ENCODE measurements at places on chromosomes 5 and 9. TPM values are rescaled to one million over a fixed set of nuclear protein-coding genes. Genes with fewer than 3 reads are reported as not detected.

DNA sequence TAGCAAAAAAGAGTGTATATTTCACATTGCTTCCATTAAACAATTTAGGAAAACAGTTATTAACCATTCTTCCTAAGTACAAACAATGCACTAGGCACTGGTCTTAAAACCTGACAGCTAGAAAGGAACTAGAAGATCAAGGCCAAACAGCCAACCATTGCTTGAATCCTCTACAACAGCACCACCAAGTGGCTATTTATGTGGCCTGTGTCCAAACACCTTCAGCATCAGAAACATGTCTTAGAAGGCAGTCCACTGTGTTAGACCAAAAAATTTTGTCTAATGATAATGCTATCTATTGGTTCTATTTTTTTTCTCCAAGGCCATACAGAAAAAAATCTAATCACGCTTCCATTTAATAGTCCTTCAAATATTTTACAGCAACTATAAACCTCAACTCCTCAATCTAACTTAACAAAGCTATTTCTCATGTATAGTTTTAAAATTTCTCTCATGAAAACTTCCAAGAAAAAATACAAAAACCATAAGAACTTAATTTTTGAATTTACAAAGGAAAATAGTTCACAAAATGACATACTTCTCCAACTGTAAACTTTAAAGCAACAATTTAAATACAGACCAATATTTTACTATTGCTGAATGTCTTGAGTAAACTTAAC, 36.1 kb downstream of the CAAP1 start:
- peak; percentile 4 for DNase-seq

- DNase-seq: no peak
Observed at GRCh38 chr9:38287420-38287985, 105.0 kb upstream of the ALDH1B1 start.

- DNase-seq: no peak
Observed at GRCh38 chr5:40605295-40605958, 74.3 kb upstream of the PTGER4 start.

C5orf52 gene
- not detected for polyA plus RNA-seq

- no peak for DNase-seq
Observed at GRCh38 chr9:12094046-12094445, 599.1 kb upstream of the TYRP1 start.

- DNase-seq: peak; percentile 38
Observed at GRCh38 chr5:96687812-96688453, 25.8 kb downstream of the CAST start.

ANKRA2 gene
- polyA plus RNA-seq: 30.9 TPM

AGXT2 gene
- polyA plus RNA-seq: not detected

- no peak for DNase-seq
Observed at GRCh38 chr5:59256331-59256730, 637.2 kb downstream of the PDE4D start.

SPATA31E1 gene
- polyA plus RNA-seq: not detected

DNA sequence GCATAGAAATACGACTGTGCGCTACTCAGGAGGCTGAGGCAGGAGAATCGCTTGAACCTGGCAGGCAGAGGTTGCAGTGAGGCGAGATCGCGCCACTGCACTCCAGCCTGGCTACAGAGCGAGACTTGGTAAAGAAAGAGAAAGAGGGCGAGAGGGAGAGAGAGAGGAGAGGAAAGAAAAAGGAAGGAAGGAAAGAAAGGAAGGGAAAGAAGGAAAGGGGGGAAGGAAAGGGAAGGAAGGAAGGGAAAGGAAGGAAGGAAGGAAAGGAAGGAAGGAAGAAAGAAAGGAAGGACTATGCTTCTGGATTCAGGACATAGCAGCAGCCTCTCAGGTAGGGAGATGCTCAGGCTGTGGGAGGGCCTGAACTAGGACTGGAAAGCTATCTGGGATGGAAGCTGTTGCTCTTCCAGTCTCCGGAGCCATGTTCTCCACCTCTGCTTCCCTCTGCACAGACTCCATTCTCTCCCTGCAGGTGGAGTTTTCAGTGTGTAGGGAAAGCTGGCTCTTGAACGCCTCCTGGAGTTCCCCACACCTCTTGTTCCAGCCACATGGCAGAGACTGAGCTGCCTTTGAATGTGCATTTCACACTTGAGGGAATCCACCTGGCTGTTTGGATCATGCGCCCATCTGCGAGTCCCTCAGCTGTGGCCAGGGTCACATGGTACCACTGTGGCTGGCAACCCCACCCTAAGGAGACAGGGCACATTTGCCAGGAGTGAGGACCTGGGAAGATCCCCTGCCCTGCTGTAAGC, 9.1 kb downstream of the SWI5 start:
- DNase-seq: no peak

DNA sequence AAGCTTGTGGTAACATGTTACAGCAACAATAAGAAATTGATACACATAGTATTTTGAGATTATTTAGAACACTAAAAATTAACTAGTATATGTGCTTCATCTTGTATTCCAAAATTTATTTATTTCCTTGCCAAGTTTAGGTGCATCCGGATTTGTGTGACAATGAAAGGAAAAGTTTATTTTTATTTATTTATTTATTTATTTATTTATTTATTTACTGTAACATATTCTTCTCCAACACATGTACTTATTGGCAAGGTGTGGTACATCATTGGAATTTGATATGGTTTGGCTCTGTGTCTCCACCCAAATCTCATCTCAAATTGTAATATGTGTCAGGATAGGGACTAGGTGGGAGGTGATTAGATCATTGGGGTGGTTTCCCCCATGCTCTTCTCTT, 373.3 kb upstream of the EDIL3 start:
- DNase-seq: no peak

- no peak for DNase-seq
Observed at GRCh38 chr5:41954286-41954685, 29.2 kb downstream of the FBXO4 start.

GRCh38 chr5:166377756-166378155, 1913.7 kb upstream of the WWC1 start:
- no peak for DNase-seq

SPATA31A3 gene
- polyA plus RNA-seq: not detected

- no peak for DNase-seq
Observed at GRCh38 chr9:136059321-136059791, 35.7 kb downstream of the NACC2 start.

PIP5KL1 gene
- 3.4 TPM for polyA plus RNA-seq

DNA sequence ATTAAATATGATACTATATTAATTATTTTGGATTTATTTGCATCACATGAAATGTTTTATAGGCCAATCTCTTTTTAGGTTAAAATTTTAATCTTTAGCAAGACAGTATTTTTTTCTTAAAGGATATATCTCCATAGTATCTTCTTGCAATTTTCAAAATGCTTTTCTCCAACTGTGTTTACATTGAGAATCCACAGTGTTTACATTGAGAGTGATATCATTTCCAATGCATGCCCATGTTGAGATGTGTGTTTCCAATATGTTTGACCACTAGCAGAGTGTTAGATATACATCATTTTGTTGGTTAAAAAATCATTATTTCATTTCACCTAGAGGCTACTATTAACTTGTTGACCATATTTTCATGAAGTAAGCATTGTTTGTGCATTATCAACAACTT, 17.3 kb downstream of the VCAN start:
- no peak for DNase-seq

- DNase-seq: no peak
Observed at GRCh38 chr9:76545191-76545590, 86.2 kb downstream of the GCNT1 start.

DNA sequence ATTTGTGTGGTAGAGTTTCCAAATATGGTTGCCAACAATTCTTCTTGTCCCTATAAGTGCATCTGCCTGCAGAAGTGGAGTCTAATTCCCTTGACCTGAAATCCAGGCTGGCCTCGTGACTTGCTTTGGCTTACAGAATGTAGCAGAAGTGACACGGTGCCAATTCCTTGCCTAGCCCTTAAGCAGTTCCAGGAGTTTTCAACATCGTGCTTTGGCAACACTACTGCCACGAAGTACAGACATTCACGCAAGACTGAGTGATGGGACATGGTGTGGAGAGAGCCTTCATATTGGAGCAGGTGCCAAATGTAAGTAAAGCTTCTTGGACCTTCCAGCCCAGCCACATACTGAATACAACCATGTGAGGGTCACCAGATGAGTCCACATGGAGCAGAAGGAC, 92.9 kb upstream of the NEK6 start:
- DNase-seq: no peak

- DNase-seq: no peak
Observed at GRCh38 chr9:132487351-132487791, 77.4 kb downstream of the CFAP77 start.

DNA sequence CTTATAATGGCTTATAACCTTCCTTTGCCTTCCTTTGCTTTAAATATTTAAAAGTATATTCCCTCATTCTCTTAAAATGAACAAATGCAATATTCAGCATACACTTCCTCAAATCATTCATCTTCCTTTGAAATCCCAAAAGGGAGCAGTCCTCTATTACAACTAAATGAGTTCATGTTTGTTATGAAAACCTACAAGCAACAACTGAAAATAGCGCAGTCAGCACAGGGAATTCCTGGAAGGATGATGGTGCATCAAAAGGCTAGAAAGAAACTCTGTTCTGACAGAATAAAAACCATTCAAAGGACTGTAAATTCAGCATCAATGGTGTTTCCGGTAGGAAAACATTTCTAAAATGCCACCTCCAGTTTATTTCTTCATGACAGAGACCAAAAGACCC, 3.3 kb downstream of the NR6A1 start:
- no peak for DNase-seq

DNA sequence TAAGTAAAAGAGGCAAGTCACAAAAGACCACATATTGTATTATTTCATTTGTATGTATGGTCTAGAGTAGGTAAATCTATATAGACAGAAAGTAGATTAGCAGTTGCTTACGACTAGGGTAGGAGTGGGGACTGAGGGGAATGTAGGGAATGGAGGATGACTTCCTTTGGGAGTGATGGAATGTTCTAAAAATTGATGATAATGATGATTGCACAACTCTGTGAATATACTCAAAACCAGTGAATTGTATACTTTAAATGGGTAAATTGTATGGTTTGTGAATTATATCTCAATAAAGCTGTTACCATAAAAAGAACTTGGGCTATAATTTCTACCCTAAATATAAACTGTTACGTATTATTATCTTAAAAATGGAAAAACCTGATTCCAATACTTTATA, 35.0 kb downstream of the ADAMTS6 start:
- DNase-seq: no peak

DNA sequence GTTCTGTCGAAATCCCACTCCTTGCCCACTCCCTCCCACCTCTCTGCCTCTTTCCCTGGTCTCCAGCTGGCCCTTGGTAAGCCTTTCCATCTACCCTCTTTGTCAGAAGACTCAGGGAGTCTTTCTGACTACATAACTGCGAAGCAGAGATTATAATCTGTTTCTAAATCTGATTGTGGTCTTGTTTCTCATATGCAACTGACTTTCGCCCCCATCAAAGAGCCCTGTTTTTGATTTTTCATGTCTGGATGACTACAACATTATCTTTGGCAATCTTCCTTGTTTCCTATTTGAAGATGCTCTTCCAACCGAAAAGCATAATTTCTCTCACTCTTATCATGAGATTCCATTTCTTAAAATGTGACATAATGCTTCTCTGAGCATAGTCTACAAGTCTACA, 218.2 kb upstream of the ADAMTSL1 start:
- no peak for DNase-seq

GRCh38 chr5:76180814-76181805, 97.9 kb downstream of the SV2C start:
- DNase-seq: no peak

- DNase-seq: peak; percentile 16
Observed at GRCh38 chr9:97398999-97399758, 12.7 kb upstream of the TDRD7 start.

- no peak for DNase-seq
Observed at GRCh38 chr5:152052470-152052869, 127.8 kb upstream of the GLRA1 start.

GRCh38 chr9:29217966-29218365, 1644.7 kb upstream of the C9orf72 start:
- DNase-seq: no peak

OGN gene
- polyA plus RNA-seq: 426 TPM

UBE2D2 gene
- 121 TPM for polyA plus RNA-seq

ADAMTSL1 gene
- 11.4 TPM for polyA plus RNA-seq

ITGA2 gene
- 16.1 TPM for polyA plus RNA-seq

PCDHGA12 gene
- polyA plus RNA-seq: 1.2 TPM

LCN9 gene
- polyA plus RNA-seq: not detected

- DNase-seq: no peak
Observed at GRCh38 chr9:91336786-91337185, 24.9 kb downstream of the AUH start.

Measured in muscle of back (tissue), 13 donors.